ENCODE measurements at places on chromosomes 16 and 17.

DNA sequence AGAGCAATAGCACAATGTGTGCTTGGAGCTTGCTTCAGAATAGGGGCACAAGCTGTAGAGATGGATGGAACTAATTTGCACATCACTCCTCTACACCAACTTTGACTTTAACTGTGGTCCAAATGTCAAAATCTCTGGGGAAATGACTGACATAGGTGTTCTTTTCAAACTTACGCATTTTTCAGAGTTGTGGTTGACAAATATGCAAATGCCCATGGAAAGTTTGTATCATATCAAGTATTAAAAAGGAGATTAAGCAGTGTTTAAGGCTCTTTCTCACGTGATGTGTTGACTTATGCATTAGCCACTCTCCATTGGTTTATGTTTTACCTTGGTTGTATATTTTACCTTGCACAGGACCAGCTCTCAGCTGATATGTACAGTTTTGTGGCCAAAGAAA lies 77.1 kb downstream of the ELAC2 start:
- no peak for DNase-seq

DNA sequence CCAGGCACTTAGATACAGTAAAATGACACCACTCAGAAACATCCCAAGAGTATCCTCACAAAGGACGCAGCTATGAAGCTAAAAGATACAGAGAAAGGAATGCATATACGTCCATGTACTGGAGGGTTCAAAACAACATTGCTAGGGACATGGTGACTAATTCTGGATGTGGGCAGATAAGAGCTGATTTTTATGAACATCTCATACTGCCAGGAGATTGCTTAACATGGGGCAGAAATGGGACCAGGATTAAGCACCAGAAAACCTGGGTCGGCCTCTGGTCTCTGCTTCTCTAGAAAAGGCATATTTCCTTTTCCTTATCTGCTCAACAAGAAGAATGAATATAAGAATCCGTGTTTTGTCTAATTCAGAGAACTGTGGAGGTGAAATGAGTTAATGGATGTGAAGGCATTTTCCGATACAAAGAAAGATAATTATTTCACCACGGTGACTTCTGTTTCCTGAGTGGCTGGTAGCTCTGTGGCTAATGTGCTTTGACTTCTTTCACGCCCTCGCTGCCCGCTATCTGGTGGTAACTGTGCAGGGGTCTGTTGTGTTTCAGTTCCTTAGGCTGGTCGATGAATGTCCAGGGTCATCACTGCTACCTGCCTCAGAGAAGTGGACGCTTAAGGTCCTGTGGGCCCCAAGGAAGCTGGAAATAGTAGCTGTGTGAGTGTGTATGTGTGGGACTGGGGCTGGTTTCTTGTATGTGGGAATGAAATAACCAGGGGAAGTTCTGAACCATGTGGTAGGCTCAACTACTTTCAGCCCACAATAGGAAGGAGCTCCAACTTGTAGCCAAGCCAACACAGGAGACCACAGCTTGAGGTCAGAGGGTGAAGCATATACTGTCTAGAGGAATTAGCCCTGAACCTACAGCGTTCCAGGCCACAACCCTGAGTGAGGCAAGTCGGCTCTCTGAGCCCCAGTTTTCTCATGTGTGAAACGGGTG lies 15.8 kb upstream of the CCL5 start:
- no peak for DNase-seq

GRCh38 chr17:36594626-36595401 lies 3.1 kb downstream of the DHRS11 start:
- no peak for DNase-seq

- DNase-seq: no peak
These were observed 6.8 kb downstream of the CRISPLD2 start for GRCh38 chr16:84826558-84826941.

GRCh38 chr17:44556166-44556831 lies 985 bp upstream of the FZD2 start:
- DNase-seq: no peak

DNA sequence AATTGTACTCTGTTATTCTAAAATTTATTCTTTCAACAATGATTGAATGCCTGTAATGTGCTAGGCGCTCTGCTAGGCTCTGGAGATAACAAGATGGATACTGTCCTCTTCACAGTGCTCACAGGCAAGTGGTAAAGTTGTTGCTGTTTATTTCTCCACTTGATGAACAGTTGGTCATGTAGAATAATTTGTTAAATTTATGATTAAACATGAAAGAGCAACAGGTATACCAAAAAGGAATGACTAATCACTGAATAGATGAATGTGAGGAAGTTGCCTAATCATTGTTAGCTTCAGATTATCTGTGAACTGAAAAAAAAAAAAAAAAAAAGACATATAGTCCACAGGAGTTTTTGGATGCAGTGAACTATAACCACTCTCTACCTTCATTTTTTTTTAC lies 62.3 kb downstream of the NFATC3 start:
- no peak for DNase-seq

- DNase-seq: no peak
These were observed 1.4 kb upstream of the QRICH2 start for GRCh38 chr17:76309461-76309860.

- no peak for DNase-seq
These were observed 3.7 kb upstream of the RAB40C start for GRCh38 chr16:586047-586644.

GRCh38 chr16:2212362-2213324 lies 2.0 kb upstream of the BRICD5 start:
- no peak for DNase-seq
